ENCODE measurements at places on chromosomes 5 and 9.
A peak's percentile ranks its signal among the peaks of the same experiment; 100 is the strongest.

DNA sequence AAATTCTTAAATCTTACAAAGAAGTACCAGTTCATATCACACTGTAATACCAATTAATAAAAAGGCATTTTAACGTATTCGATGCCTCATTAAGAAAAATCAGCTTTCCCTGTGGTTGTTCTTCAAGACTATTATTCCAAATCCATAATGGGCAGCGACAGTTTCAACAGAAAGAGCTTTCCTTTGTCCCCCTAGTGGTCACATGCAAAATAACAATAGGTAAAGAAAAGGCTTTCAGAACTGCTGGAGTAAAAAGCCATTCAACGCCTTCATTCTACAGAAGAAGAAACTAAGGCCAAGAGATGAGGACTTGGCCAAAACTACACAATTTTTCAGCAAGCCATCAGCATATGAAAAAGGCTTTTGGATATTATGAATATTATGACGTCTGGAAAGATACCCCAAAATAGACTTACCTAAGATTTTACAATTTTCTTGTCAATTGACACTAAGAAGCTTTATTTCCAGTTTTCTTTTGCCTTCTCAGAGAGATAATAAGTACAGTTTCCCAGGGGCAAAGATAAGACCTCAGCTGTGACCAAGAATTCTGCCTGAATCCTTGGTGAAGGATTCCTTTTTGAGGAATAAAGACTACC, 6.7 kb upstream of the CDH6 start:
- peak; percentile 58 for DNase-seq

GRCh38 chr5:55645304-55645703, 66.8 kb downstream of the SLC38A9 start:
- DNase-seq: no peak

DNA sequence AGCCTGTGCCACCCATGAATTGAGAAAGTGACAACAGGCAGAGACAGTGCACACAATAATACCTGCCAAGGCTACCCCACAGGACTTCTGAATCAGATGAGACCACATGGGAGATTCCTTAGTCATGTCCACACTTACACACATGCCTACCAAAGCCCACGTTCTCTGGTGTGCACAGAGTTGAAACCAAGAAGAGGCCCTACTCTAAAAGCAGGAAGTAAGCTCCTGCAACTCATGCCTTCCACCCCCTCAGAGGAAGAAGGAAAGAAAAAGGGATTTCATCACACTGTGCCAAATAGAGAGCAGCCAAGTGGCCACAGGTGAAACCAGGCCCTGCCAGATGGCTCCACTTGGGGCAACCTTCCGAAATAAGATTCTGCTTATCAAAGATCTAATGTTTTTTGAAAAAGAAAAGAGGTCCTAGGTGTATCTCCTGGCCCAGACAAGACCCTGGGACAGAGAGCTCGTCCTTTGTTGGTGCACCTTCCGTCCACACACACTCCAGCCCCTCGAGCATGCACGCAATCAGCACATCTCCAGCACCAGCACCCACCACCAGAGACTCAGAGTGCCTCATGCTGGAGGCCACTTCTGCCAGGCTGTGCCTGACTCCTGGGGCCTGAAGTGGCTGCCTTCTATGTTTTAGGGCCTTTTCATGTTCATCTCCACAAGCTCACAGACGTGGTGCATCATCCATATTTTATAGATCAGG, 114.6 kb upstream of the SPOCK1 start:
- DNase-seq: no peak

GRCh38 chr9:27377147-27377807, 80.3 kb upstream of the EQTN start:
- no peak for DNase-seq

GRCh38 chr9:94889628-94890027, 163.1 kb downstream of the AOPEP start:
- no peak for DNase-seq

Data from hematopoietic multipotent progenitor cell (in vitro differentiated cells).